ENCODE measurements at places on chromosomes 16 and 17.

- DNase-seq, result peak; percentile 21
Measured at GRCh38 chr17:18039535-18040260, 490 bp downstream of the GID4 start.

GRCh38 chr16:3348547-3349167, 7.0 kb upstream of the OR2C1 start:
- no peak for DNase-seq

- DNase-seq, result no peak
Measured at GRCh38 chr16:84851192-84852127, 31.7 kb downstream of the CRISPLD2 start.

DNA sequence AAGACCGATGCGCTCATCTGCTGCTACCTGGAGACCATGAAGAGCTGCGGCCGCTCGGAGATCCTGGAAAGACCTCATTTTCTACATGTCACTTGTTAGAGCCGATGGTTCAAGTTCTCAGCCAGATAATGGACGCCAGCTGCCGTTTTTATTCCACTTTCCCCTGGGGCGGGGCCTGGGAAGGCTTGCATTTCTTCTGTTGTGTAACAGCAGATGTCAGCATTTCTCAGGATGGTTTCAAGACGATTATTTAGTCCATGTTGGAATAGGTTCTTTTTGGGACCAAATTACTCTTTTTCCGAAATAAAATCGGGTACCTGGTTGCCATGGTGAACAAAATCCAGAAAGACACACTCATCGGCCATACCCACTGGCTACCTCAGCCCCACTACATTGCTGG, 1418.3 kb downstream of the CDH11 start:
- DNase-seq, result no peak

DNA sequence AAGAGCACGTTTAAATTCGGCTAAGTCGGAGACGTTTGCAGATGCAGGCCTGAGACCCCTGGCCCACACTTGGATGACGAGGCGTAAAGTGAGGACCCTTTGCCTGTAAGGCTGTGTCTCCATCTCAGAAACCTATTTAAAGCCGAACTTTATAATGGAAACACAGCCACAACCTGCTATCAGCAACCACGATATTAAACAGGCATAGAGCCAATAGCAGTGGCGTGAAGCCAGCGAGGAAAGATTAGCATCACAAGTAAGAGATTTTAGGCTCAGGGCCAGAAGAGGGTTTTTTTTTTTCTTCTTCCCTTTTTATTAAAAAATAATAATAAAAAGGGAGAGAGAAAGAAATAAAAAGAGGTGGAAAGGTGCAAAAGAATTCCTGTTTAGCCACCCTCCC, 111.3 kb upstream of the NOL11 start:
- DNase-seq, result no peak

DNA sequence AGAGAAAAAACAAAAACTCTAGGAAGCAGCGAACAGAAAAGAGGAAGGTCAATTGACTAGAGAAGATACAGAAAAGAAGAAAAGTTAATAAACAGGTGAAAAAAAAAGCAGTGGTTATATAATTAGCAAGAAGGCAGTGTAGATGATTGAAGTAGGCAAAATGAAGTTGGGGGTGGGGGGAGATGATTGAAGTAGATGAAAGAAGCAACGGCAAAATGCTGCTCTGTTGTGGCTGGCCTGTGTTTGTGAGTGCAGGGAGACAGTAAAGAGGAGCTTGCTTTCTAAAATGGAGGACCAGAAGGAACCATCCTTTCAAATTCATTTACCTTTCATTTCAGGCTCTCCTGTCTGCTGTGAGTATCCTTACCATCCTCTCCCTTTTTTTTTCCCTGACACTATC, 3.6 kb downstream of the EVI2B start:
- DNase-seq, result no peak

DNA sequence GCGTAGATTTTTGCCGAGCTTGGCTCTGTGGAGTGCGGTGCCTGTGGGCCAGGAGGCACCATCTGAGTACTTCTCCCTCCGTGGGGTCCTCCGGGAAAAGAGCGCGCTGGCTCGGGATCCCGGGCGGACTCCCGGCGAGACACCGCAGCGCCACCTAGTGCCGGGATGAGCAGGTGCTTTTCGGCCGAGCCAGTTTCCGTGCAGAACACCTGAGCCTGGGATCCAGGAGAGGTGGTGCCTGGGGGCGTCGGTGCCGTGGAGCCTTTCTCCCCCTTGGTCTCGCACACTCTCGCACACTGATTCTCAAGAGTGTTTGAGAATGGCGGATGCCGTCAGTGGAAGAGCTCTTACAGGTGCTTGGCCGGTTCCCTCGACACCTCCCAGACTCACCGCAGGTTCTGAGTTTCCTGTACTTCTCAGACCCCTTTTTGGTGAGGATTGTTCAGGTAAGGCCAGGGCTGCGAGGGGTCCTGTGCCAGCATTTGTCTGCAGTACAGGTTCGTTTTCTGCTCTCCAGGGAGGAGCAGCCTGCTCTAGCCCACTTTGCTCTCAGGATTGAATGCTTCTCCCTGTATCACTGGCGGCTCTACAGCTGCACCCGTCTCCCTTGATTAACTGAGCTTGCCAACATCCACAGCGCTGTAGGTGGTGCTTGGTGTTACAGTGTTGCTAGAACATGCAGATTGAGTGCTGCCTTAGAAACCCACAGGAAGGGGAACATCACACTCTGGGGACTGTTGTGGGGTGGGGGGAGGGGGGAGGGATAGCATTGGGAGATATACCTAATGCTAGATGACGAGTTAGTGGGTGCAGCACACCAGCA, 23.3 kb downstream of the TBCD start:
- no peak for DNase-seq

GRCh38 chr16:58862334-58863021, 128.4 kb upstream of the GOT2 start:
- no peak for DNase-seq

DNA sequence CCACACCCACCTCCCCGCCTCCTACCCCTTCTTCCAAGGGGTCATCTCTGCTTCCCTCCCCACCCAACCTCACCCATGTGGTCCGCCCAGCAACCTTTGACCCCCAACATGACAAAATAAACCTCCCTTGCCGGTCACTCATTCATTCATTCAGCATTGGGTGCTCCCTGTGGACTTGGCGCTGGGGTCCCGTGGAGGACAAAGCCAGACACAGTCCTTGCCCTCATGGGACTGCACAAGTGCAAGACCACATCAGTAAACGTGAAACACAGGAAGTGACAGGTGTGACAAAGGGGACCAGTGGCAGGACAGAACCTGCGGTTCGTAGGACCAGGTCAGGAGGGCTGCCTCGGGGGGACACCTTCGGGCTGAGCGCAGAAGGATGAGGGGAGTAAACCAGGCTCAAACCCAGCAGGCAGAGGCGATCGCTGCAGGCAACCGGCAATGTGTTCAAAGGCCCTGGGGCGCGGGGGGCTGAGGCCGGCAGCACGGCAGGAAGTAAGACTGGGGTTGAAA, 185.4 kb downstream of the SEC14L1 start:
- no peak for DNase-seq
